ENCODE measurements at places on chromosomes 2 and 18. TPM values are rescaled to one million over a fixed set of nuclear protein-coding genes. Genes with fewer than 3 reads are reported as not detected.
A peak's percentile ranks its signal among the peaks of the same experiment; 100 is the strongest.

Gene CREG2
- total RNA-seq, result not detected

DNA sequence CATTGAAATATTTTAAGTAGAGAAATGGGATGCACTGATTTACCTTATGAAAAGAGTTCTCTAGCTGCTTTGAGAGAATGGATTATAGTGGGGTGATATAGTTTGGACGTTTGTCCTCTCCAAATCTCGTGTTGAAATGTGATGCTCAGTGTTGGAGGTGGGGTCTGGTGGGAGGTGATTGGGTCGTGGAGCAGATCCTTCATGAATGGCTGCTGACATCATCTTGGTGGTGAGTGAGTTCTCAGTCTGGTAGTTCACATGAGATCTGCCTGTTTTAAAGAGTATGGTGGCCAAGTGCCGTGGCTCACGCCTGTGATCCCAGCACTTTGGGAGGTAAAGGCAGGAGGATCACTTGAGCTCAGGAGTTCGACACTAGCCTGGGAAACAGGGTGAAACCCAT, 58.7 kb upstream of the SH3RF3 start:
- H3K36me3 ChIP-seq, result no peaks in the 10 kb centered on the region
- peaks cover 2% of the 10 kb centered on the region for H3K4me1 ChIP-seq
- DNase-seq, result no peak

- no peaks in the 10 kb centered on the region for H3K36me3 ChIP-seq
- no peak overlapping the region for H3K4me3 ChIP-seq
- H3K4me1 ChIP-seq, result peaks cover 17% of the 10 kb centered on the region
- no peak overlapping the region for H3K27ac ChIP-seq
Measured at GRCh38 chr2:216596980-216597509, 36.2 kb upstream of the IGFBP2 start.

Gene BCL2
- total RNA-seq, result 18.2 TPM

DNA sequence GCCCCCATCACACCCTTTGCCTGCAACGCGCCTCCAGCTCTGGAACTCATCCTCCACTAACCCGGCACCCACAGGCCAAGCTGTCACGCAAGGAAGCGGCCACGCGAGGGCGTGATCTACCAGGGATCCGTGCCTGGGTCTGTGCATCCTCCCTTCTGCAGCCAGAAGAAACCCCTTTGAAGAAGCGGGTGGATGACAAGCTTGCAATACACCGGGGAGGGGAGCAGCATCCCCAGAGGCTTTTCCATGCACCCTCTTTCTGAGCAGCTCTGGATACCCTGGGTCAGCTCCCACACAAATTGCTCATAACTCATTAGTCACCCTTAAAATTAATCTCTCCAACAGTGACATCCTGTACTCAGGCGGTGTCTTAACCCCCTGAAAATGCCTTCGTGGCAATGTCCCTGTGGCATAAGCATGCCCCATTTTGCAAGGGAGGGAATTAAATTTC, 47.6 kb downstream of the PDCL3 start:
- H3K27ac ChIP-seq, result no peak overlapping the region
- DNase-seq, result peak; percentile 61
- H3K4me1 ChIP-seq, result no peaks in the 10 kb centered on the region
- H3K4me3 ChIP-seq, result no peak overlapping the region

DNA sequence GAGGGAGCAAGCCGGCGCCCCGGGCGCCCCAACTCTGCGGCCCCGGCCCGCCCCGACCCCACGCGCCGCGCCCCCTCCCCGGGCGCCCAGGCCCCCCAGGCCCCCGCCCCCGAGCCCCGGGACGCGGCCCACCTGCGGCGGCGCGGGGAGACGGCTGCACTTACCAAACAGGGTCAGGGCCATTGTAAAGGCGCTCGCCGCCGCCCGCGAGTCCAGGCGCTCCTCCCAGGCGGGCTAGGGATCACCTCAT, 526 bp downstream of the CHN1 start:
- no peak for DNase-seq
- H3K27ac ChIP-seq, result peak overlapping the region; percentile 91
- H3K27me3 ChIP-seq, result peaks cover 12% of the 10 kb centered on the region
- peak overlapping the region; percentile 78 for H3K4me3 ChIP-seq
- H3K4me1 ChIP-seq, result peaks cover 26% of the 10 kb centered on the region
- H3K36me3 ChIP-seq, result no peaks in the 10 kb centered on the region

DNA sequence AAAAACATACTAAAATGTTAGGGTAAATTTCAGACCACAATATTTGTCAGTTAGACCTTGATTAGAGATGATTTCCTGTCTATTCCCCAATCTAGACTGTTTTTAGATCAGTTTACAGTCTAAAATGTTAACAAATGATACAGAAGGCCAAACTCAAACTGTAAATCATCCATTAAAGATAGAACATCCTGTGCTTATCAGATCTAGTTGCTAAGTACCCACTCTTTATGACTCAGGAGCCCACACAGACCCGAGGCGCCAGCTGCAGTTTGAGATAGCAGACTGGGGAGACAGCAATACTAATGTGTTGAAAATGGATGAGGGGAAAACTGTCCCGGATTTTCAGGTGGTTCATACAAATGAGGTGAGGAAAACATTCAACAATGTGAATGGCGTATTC, 113.3 kb downstream of the SCG2 start:
- H3K27ac ChIP-seq, result no peak overlapping the region
- no peaks in the 10 kb centered on the region for H3K4me1 ChIP-seq
- H3K36me3 ChIP-seq, result no peaks in the 10 kb centered on the region
- DNase-seq, result no peak
- no peak overlapping the region for H3K4me3 ChIP-seq

Gene IL36RN
- not detected for total RNA-seq

DNA sequence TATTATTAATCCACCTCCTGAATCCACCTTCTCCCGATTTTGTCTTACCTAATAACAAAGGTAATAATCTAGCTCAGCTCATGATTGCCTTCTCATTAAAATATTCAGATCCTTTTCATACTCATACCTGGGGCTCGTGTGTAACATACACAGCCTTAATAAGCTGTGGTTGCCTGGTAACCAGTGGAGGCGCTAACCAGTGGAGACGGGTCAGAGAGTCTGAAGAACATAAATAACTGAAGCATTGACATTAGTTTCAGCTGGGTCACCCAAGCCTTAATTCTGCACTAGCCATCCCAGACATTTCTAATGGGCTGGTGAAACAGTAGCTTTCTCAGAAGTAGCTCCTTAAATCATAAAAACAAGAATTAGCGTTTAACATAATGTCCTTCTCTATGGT, 14.8 kb upstream of the DTNA start:
- H3K4me1 ChIP-seq, result no peaks in the 10 kb centered on the region
- no peak overlapping the region for H3K4me3 ChIP-seq
- H3K27ac ChIP-seq, result no peak overlapping the region
- H3K36me3 ChIP-seq, result no peaks in the 10 kb centered on the region

DNA sequence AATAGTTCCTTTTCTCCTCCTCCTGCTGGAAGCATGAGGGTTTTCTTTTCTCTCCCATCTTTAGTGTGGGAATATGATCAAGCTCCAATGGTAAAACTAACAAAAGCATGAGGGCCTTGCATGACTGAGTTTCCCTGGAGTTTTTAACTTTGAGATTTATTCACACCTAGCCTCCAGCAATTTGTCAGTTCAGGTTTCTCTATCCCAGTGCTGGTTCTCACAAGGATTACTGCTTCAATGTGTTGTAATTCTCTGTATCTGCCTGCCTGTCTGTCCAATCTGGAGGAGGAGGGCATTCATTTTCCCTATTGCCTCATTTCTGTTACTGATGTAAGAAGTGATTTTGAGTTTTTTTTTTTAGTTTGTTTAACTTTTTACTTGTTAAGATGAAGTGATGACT, 57.6 kb upstream of the RPRM start:
- no peak overlapping the region for H3K4me3 ChIP-seq
- no peak for DNase-seq
- no peak overlapping the region for H3K27ac ChIP-seq
- H3K4me1 ChIP-seq, result no peaks in the 10 kb centered on the region

Gene LOXL3
- total RNA-seq, result 7.2 TPM

Gene ZNF521
- total RNA-seq, result 16.2 TPM

Gene FSIP2
- 0.11 TPM for total RNA-seq

Gene ANO7
- total RNA-seq, result 1.3 TPM

- no peak for DNase-seq
- no peaks in the 10 kb centered on the region for H3K27me3 ChIP-seq
- no peaks in the 10 kb centered on the region for H3K4me1 ChIP-seq
- H3K27ac ChIP-seq, result peak overlapping the region; percentile 3
- peaks cover 2% of the 10 kb centered on the region for H3K36me3 ChIP-seq
Measured at GRCh38 chr2:101012706-101013181, 10.7 kb downstream of the RPL31 start.

GRCh38 chr2:98379311-98380202, 33.3 kb downstream of the CNGA3 start:
- DNase-seq, result no peak
- H3K27me3 ChIP-seq, result no peaks in the 10 kb centered on the region
- H3K36me3 ChIP-seq, result no peaks in the 10 kb centered on the region
- H3K4me3 ChIP-seq, result no peak overlapping the region
- no peak overlapping the region for H3K27ac ChIP-seq

- no peak overlapping the region for H3K4me3 ChIP-seq
- no peak for DNase-seq
- no peaks in the 10 kb centered on the region for H3K4me1 ChIP-seq
- no peaks in the 10 kb centered on the region for H3K27me3 ChIP-seq
- H3K27ac ChIP-seq, result no peak overlapping the region
- no peaks in the 10 kb centered on the region for H3K36me3 ChIP-seq
Measured at GRCh38 chr2:170362871-170363631, 185.1 kb downstream of the MYO3B start.

Gene PPP1CB
- 255 TPM for total RNA-seq

GRCh38 chr18:74944676-74945075, 264.3 kb downstream of the PTGR3 start:
- H3K4me1 ChIP-seq, result peaks cover 2% of the 10 kb centered on the region
- no peak for DNase-seq
- H3K36me3 ChIP-seq, result no peaks in the 10 kb centered on the region
- H3K27ac ChIP-seq, result no peak overlapping the region

Gene SERPINB3
- not detected for total RNA-seq

Gene FN1
- 1,132 TPM for total RNA-seq

GRCh38 chr2:64652231-64653108, 1.2 kb downstream of the SERTAD2 start:
- no peaks in the 10 kb centered on the region for H3K36me3 ChIP-seq
- peak; percentile 84 for DNase-seq
- H3K4me1 ChIP-seq, result peaks cover 28% of the 10 kb centered on the region

Gene HOXD12
- not detected for total RNA-seq
